Suppressor macrophage treated with lipopolysaccharide for 1 hour (primary cell): ENCODE measurements at places on chromosomes 1 and 21.

DNA sequence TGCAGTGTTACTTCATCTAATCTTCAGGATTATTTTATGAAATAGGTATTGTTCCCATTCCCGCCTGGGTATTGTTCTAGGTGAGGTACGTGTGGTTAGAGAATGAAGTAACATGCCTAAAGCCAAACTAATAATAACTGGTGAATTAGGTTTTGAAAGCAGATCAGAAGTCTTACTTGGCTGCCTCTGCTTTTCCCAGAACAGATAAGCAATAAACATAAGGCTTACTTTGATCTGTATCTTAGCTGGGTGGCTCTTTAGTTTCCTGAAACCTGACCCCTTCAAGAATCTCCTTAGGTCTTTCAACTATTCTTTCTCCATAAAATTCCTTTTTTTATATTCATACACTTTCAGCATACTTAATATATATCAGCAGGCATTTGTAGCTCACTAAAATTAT, 65.3 kb downstream of the VAV3 start:
- DNase-seq, result no peak

GRCh38 chr1:176183618-176184017, 23.5 kb downstream of the COP1 start:
- peak; percentile 49 for DNase-seq

DNA sequence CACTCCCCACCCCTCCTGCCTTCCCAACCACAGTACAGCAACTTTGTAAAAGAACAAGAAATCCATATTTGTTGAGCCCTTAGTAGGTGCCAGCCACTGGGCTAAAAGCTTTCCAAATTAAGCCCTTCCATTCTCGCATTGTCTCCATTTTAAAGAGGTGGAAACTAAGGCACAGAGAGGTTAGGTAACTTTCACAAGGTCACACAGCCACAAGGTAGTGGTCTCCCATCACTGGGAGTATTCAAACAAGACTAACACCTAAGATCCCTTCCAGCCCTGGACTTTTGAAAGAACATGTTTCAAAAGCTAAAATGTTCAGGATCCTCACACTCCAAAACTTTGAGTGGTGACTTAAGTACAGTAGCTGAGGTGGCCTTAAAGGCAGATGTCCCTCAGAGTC, 3.2 kb downstream of the SDC3 start:
- DNase-seq, result no peak

GRCh38 chr1:202592146-202592545, 118.1 kb downstream of the SYT2 start:
- DNase-seq, result peak; percentile 49

GRCh38 chr1:100076319-100076718, 56.4 kb downstream of the SASS6 start:
- DNase-seq, result no peak

- DNase-seq, result no peak
Observed at GRCh38 chr1:31717341-31717740, 13.5 kb upstream of the COL16A1 start.

GRCh38 chr1:40776236-40777072, 7.1 kb upstream of the KCNQ4 start:
- DNase-seq, result no peak

DNA sequence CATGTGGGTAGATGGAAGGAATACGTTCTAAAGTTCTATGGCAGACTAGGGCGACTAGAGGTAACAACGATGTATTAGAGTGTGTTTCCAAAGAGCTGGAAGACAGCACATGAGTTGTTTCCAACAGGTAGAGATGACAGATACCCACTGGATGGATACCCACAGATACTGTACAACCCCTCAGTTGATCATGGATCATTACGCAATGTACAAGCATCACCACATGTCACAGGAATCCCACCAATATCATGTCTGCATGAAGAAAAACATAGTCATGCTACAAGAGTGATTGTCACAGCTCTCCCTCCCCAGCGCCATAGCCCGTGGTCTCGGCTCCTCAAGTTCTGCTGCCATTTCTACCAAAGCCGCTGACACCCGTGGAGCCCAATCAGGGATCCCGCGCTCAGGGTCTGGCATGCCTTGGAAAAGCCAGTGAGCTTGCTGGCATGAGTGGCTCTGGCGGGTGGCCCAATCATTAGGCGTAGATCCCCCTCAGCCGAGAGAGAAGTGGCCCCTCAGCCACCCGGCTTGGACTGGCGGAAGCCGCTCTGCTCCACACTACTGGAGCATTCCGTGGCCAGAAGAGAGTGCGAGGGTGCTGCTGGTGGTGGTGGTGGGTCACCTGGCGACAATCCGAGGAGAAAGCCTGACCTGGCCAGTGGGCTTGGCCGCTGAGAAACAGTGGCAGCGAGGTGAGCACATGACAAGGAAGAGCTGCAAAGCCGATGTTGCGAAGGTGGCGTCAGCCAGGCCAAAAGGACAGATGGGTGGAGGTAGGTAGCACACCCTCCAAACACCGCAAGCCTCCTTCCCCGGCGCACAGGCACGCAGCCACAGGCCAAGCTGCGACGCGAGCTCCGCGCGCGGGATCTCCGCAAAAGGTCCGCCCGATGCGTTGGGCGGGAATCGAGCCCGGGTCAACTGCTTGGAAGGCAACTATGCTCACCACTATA, 65.7 kb upstream of the FCGR2A start:
- no peak for DNase-seq

DNA sequence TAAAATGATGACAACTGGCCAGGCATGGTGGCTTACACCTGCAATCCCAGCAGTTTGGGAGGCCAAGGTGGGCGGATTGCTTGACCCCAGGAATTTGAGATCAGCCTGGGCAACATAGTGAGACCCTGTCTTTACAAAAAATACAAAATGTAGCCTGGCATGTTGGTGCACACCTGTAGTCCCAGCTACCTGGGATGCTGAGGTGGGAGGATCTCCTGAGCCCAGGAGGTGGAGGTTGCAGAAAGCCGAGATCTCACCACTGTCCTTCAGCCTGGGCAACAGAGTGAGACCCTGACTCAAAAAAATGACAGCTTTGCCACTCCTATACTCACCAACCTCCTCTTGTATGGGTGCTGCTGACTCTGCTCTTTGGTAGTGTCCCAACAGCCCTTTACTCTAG, 18.6 kb downstream of the SYT11 start:
- DNase-seq, result no peak

- no peak for DNase-seq
Observed at GRCh38 chr21:29875873-29876272, 63.9 kb downstream of the GRIK1 start.

GRCh38 chr1:223709598-223709997, 2.7 kb upstream of the CAPN2 start:
- no peak for DNase-seq

DNA sequence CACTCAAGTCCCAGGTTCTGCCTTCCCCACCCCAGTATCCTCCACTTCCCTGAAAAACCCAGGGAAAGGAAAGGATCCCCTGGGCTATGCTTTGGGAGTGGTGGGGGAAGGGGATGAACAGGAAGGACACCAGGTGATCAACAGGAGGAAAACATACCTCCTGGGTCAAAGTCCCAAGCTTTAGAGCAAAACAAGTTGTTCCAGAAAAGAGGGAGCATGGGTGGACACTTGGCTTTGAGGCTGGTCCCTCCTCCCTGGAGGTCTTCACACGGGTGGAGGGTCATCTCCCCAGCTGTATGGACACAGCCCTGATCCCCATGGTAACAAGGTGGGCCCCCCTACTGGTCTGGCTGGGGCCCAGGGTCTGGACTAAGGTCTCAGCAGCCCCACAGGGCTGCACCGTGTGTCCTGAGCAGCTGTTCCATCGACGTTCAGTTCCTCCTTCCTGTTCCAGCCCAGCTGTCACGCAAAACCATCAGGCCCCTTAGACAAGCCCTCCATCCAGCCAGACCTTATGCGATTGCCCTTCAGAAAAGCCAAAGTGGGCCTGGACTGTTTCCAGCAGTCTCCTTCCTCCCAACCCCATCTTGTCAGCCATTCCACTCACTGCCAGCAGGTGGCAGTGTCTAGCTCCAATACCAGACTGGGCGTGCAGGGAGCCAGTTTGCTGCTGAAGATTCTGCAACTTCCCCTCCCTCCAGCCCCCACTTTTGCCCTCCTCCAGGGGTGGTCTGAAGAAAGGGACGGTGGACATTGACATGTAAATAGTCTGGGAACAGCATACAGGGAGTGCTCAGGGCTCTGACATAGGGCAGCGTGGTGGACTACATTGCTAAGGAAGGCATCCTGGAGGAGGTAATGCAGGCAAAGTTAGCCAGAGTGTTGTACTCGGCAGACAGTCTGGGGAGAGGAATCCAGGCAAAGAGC, 2.9 kb upstream of the PDZK1IP1 start:
- peak; percentile 80 for DNase-seq

GRCh38 chr1:7610106-7610731, 160.9 kb upstream of the VAMP3 start:
- DNase-seq, result no peak

GRCh38 chr1:31005617-31006166, 59.8 kb downstream of the PUM1 start:
- DNase-seq, result no peak

GRCh38 chr1:43611950-43612349, 38.0 kb upstream of the KDM4A start:
- DNase-seq, result no peak

DNA sequence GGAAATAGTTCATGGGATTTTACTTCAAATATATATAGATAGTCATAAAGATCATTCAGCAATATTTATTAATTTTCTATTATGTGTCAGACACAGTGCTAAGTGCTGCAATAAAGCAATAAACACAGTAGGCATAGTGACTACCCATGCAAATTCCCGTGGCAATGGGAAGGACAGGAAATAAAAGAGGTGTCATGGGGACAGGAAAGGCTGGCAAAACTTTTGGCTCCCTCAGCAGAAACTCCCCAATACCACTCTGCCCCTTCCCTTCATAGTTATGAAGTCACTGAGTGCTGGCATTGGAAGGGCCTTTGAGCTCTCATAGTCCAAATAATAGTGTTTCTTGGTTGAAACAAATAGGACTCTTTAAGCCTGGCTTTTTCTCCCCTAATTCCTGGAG, 104.4 kb upstream of the DPT start:
- peak; percentile 4 for DNase-seq

DNA sequence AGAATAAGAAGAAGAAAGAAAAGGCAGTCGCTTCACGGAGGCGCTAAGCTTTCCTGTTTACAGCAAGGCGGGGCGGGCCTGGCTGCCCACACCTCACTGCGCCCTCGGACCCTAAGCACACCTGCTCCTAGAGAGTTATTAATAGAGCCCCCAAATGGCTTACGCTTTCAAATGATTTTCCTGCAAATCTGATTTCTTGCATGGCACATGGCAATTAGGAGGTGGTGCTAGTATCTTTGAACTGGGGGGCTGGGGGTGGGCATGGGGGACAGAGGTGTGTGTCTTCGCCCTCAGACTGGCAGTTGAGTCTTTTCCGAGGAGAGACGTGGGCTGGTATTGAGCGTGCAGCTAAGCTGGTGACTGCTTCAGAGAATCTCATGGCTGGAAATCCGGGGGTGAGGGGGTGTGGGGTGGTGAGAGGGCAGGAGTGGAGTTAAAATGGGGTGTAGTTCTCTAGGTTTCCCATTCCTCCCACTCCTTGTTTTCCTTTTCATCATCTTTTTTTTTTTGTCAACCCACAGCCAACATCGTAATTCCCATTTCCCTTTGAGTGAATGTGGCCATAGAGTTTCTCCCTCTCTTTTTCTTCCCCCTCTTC, 1.3 kb downstream of the S1PR1 start:
- peak; percentile 73 for DNase-seq

- no peak for DNase-seq
Observed at GRCh38 chr1:116836099-116836498, 73.6 kb upstream of the PTGFRN start.

- DNase-seq, result no peak
Observed at GRCh38 chr1:151835596-151835995, 4.0 kb upstream of the RORC start.

DNA sequence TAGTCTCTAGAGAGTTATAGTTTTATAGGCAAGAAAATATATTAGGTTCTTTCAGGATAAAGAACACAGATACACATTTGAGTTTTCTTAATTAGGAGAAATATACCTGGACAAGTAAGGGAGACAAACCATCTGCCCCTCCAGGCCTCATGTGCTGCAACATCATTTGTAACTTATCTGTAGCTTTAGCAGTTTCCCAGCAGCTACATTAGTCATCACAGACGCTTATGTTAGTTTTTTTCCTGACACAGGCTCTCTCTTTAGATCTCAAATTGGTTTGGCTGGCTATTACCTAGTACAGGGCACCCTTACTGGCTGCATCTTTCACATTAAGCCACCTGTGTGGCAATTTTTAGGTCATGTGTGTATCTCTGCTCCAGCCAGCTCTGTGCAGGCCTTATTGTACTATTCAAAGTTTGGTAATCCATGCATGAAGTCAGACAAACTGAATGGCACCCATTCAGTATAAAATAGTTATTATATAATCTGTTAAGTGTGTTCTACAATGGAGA, 25.9 kb downstream of the GNPAT start:
- no peak for DNase-seq

GRCh38 chr1:223515926-223516325, 122.7 kb downstream of the CCDC185 start:
- no peak for DNase-seq

DNA sequence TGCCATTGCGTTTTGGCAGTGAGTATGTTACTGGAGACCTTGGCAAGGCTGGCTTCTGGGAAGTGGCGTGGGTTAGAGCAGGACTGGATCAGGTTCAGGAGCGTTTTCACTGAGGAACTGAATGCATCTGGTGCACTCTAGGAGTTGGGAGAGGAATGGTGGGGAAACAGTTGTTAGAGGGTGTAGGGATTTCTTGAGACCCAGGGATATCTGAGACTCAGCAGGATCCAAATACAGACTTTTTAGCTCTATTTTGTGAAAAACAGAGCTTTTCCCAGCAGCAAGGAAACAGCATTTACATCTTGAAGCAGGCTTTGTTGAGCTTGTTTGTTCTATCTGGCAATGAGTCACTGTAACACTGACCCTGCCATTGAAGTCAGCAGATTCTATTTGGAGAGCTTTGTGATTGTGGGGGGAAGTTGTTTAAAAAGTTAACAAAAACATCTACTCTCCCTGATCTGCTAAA, 56.9 kb upstream of the NRIP1 start:
- DNase-seq, result no peak

DNA sequence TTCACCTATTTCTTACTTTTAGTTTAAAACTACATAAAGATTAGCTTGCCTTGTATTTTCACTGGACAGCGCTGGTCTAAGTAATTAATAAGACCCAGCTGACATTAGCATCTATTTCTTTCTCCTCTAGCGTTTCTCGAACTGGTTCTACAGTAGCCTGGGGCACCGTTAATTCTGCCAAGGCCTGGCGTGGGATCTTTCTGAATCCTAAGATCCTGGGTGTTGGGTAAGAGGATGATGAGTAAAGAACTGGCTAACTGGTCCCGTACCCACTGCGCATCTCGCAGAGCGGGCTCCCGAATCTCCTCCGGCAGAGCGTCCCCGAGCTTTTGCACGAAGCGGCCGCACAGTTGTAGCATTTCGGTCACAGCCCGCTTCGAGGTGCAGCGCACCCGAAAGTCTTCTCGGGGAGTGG, 309 bp downstream of the NSL1 start:
- peak; percentile 82 for DNase-seq
